ENCODE measurements at places on chromosomes 13 and 19.

GRCh38 chr13:105509981-105510762, 1025.3 kb downstream of the EFNB2 start:
- DNase-seq, result no peak

GRCh38 chr19:3075605-3076431, 13.5 kb upstream of the TLE5 start:
- no peak for DNase-seq

- DNase-seq, result no peak
These were observed 48.1 kb downstream of the MPHOSPH8 start for GRCh38 chr13:19681517-19681916.

DNA sequence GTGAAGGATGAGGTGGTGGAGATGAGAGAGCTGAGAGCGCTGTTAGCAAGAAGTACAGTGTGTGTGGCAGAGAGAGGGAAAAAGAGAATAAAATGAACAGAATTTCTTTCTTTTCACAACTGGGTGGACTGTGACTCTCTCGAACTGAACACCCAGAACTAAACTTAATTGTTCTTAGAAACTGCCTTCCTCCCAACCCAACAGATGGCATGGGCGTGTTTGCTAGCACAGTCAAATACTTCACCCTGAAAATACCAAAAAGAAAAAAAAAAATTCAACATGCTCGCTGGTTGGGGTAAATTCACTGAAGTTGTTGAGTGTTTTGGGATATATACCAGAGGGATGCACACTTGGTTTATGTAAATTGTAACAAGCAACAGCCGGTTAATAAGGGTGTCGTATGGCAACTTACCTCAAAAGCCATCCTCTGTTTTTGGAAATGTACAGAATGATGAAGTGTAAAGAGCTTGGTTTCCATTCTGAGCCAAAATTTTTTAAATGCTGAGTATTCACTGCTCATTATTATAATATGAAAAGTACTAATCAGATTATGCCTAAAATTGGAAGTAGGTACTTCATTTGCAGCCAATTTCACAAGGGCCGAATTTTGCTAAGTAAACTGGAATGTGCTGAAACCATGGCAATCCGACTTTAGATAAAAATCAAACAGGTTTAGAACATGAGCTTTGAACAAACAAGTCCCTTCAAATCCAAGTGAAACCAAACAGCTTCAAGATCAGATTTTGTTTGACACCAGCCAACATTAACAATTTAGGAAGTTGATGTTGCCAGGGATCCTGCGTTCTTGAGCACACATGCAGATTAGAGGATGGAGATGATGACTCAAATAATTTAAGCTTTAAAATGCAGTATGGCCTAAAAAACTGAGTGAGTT, 115.8 kb downstream of the ZIC5 start:
- no peak for DNase-seq

DNA sequence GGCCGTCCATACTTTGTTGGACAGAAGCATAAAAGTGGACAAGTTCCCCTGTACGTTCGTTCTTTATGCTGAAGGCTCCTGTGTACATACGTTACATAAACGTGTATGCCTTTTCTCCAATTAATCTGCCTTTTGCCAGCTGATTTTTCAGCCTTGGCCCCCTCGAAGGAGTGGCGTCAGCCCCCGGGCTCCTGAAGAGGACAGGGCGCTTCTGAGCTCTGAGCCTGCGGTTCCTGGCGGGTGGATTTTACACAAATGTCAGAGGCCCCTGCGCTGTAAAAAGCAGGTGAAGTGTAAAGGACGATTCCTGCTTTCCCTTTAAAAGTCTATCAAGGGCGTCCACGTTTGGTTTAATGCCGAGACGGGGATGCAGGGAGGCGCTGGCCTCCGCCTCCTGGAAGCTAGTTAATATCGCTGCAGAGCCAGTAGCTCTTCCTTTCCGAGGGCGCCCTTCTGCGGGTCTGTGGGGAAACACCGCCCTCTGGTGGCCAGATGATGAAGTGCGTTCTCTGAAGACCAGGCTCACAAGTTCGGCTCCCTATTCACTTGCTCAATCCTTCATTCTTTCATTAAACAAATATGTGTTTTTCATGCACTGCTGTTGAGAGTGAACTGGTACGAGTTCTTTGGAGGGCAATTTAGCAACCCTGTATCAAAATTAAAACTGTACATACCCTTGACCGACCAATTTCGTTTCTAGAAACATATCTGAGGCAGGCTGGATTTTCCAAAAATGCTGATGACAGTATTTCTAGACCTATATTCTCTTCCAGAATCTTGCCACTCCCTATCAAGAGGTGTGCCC, 62.0 kb downstream of the GPR12 start:
- peak; percentile 75 for DNase-seq

DNA sequence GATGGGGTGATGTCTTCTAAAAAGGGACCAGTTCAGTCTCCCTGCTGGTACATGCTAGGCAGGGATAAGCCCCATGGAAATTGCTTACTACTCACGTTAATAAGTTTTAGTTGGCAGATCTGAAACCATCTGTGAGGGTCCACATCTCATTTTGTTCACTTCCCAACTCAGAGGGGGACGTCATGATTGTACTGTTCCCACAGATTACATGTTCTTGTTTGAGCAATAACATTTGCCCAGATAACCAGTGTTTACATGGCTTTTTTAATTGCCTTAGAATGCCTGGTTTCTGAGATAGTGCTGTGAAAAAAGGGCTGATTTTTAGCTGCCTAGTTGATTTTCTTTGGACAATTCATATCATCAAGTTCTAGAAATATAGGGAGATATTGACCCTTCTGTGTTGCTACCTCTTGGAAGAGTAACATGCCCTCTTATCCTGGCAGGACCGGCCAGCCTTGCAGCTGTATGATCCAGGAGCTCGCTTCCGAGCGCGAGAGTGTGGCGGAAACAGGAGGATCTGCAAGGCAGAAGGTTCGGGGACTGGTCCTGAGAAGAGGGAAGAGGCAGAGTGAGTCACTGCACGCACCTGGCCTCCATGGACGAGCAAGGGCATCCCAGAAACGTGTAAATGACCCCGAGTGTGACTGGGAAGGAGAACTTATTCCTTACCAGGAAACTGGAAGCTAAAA, 9.8 kb upstream of the CHAMP1 start:
- no peak for DNase-seq

DNA sequence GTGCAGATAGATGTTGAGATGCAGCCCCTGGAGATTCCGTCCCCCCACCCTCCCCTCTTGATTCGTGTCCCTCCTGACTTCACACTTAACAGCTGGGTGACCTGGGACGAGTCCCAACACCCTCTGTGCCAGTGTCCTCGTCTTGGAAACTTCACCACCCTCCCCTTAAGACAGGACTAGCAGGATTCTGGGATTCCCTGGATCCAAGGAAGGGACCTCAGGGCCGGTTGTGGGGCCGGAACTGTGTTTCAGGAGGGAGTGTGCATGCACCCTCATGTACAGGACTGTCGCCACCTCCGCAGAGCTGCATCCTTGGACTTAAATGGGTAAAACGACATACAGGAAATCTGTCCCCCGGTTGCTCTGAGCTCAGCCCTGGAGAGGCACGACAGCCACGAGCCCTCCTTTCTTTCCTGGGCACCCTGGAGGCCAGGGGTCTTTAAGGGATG, 990 bp downstream of the MYO9B start:
- DNase-seq, result no peak

- DNase-seq, result no peak
These were observed 407.0 kb downstream of the ZNF536 start for GRCh38 chr19:30778961-30779715.

DNA sequence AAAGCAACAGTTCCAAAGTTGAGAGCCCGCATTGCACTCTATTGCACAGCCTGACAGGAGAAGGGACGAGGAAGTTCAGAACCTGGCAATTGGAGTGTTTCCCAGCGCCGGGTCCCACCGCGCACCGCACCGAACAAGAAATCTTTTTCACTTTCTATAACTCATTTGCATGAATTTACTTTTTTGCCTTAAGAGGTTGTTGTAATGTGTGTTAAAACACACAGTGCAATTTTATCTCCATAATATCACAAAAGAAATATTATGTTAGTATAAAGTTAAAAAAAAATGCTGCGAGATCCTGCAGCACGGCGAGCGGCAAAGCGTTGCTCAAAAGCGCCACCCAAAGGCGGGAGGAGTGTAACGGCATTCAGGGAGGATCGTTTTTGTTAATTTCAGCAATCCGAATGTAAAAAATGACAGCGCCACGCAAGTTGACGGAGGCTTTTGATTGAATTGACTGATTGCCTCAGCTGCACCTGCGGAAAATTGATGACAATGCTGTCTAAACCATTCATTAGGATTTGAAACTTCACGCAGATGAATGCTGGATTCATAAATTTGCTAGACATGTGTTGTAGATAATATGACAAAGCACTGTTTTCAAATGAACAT, 303.6 kb upstream of the ZNF507 start:
- no peak for DNase-seq

DNA sequence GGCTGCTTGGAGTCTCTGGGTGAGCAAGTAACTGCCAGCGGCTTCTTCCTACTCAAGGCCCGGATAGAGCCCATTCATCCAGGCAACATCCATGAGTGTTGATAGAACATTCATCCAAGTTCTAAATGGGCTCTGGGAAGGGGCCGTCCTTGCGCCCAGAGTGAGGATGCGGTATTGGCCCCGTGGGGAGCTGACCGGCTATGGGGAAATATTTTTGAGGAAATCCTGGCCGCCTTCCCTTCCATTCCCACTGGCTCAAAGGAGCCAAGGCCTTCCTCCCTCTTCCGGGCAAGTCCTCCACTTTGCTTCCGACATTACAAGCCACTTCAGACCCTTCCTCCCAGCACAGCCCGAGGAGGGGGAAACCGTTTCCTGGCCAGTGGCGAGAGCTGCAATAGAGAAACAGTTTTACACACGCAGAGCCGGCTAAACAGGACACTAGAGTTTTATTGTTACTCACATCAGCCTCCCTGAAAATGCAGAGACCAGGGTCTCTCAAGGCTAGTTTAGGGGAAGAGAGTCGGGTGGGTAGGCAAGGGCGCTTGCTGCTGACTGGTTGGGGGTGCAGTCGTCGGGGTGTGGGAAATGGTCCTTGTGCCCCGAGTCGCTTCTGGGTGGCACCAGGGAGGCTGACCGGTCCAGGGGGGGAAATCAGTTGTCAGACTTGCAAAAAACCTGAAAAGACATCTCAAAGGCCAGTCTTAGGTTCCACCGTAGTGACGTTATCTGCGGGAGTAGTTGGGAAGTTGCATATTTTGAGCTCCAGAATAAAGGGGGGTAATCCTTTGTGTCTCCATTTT, 37.5 kb downstream of the C13orf46 start:
- no peak for DNase-seq

DNA sequence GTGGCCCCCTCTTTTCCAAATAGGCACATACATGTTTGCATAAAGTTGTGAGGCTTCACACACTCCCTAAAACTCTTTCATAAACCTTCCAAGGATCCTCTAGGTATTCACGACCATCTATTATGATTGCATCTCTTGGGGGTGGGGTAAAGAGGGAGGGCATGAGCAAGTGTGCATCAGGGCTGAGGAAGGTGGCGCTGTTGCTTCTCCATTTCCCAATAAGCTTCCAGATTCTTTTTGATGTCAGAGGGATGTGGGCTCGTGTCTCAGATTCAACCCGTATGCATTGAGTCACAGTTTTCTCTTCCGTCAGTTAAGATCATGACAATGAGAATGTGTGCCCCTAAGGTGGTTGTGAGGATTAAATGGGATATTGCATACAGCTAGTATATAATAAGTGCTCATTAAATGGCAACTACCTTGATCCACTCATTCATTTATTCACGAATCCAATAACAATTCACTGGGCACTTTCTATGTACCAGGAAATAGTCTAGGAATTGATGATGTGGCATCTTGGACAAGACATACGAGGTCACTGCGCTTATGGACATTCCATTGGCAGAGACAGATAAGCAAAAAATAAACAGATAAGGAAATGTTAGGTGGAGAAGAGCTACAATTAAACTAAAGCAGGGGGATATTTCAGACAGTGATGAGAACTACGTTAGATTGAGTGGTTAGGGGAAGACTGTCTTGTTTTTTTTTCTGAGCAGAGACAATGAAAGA, 10.3 kb downstream of the CYP2B6 start:
- no peak for DNase-seq

GRCh38 chr19:44553478-44554171, 24.1 kb upstream of the CEACAM20 start:
- DNase-seq, result no peak

GRCh38 chr19:22628401-22628800, 5.7 kb upstream of the ZNF492 start:
- no peak for DNase-seq

DNA sequence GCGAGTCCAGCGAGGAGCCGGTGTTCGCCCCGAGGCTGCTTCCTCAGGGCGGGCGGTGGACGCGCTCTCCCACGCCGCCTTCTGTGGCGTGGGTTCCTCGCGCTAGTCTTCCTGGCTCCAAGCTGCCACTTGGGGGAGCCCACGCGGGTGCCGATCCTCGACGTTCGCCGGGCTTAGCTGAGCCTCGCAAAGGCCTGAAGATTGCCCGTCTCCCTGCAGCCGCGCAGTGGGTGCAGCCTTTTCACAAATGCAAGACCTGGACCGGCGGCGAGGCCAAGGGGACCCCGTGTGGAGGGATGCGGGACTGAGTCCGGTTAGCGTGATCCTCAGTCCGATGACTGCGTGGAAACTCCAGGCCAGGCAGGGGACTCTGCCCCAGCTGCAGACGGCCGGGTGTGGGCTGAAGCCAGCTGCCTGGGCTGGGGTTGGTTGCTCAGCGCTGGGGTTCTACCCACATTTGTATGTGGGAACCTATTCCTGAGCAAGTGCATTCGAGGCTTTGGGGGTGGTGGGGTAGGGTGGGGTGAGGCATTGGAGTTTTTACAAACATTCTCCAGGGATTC, 16.6 kb upstream of the LRP3 start:
- DNase-seq, result no peak

GRCh38 chr19:9309974-9310446, 372 bp upstream of the ZNF699 start:
- DNase-seq, result no peak

DNA sequence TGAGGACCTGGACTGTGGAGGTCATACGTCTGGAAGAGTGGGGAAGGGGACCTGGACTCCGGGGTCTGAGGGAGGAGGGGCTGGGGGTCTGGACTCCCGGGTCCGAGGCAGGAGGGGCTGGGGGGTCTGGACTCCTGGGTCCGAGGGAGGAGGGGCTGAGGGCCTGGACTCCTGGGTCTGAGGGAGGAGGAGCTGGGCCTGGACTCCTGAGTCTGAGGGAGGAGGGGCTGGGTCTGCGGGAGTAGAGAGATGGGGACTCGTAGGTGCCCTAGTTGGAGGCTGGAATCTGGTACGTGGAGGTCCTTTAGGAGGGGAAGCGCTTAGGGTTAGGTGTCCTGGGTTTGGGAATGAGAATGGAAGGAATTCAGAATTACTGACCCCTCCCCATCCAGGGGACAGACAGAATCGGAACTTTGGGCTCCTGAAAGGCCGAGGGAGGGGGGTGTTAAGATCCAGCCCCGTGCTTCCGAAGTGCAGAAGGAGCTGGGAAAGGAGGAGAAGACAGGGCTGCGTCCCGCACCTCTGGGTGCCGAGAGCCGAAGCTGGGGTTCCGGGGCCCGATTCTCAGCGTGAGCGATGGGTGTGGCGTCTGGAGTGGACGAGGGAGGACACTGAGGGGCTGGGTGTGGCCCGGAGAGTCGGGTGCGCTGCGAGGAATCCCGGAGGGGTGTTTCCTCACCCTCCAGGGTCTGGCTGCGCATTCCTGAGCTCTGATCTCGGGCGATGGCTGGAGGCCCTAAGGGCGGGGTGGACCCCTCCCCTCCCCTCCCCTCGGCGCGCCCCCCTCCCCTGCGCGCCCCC, 608 bp downstream of the MYADM start:
- no peak for DNase-seq
